Placental pericyte (primary cell): ENCODE measurements at places on chromosomes 3 and 15. TPM values are rescaled to one million over a fixed set of nuclear protein-coding genes. Genes with fewer than 3 reads are reported as not detected.

Gene SERP1
- total RNA-seq: 230 and 608 TPM in 2 replicates

Gene ATP8B4
- total RNA-seq: 2.7 and 5.3 TPM in 2 replicates

Gene KBTBD8
- 9.2 and 16.2 TPM in 2 replicates for total RNA-seq

Gene PIK3R4
- 20.4 and 37.2 TPM in 2 replicates for total RNA-seq

Gene CRYGS
- 1.3 TPM in 2 replicates for total RNA-seq

Gene CCDC54
- total RNA-seq: not detected in 2 replicates

Gene KLHL25
- total RNA-seq: 3.9 and 6.2 TPM in 2 replicates

Gene ZNF80
- total RNA-seq: not detected in 2 replicates

Gene RIOX2
- 24.1 and 35.6 TPM in 2 replicates for total RNA-seq

Gene LSG1
- 45.1 and 52.4 TPM in 2 replicates for total RNA-seq

Gene SIDT1
- not detected in 2 replicates for total RNA-seq

Gene MYRIP
- not detected in 2 replicates for total RNA-seq

Gene TNFSF10
- total RNA-seq: 0.22 and 0.43 TPM in 2 replicates

Gene TRPC1
- 12.5 and 27.2 TPM in 2 replicates for total RNA-seq

Gene RAB43
- 21.4 and 38.2 TPM in 2 replicates for total RNA-seq

Gene ACTC1
- total RNA-seq: under 0.01 and 1.4 TPM in 2 replicates

Gene IL17RC
- 43.4 and 46.4 TPM in 2 replicates for total RNA-seq

Gene CPLX3
- not detected in 2 replicates for total RNA-seq

Gene C3orf52
- 11.6 and 18.0 TPM in 2 replicates for total RNA-seq

Gene CHL1
- total RNA-seq: not detected in 2 replicates

Gene HRG
- not detected in 2 replicates for total RNA-seq

Gene MAP3K13
- total RNA-seq: 10.1 and 11.7 TPM in 2 replicates

Gene OR5H2
- total RNA-seq: not detected in 2 replicates

Gene GNAT1
- total RNA-seq: not detected in 2 replicates

Gene PIERCE2
- 1.8 TPM in 1 of 2 replicates, not detected in the other for total RNA-seq

Gene SCAMP5
- 0.57 and 2.4 TPM in 2 replicates for total RNA-seq

Gene ZCWPW2
- 0.66 and 0.72 TPM in 2 replicates for total RNA-seq

Gene FILIP1L
- total RNA-seq: 35.6 and 57.3 TPM in 2 replicates

Gene ITGB5
- 247 and 383 TPM in 2 replicates for total RNA-seq

Gene KCNH8
- total RNA-seq: not detected in 2 replicates

Gene NR2E3
- 0.57 TPM in 1 of 2 replicates, not detected in the other for total RNA-seq

Gene WDR49
- not detected in 2 replicates for total RNA-seq

Gene SLC30A4
- total RNA-seq: 9.8 and 11.6 TPM in 2 replicates

Gene ANKRD63
- total RNA-seq: not detected in 2 replicates

Gene ZNF660
- 1.7 and 1.8 TPM in 2 replicates for total RNA-seq

Gene GYG1
- total RNA-seq: 31.1 TPM in 2 replicates

Gene ABHD2
- total RNA-seq: 36.1 and 113 TPM in 2 replicates

Gene TEX264
- total RNA-seq: 42.1 and 51.4 TPM in 2 replicates

Gene ZBED2
- 0.14 TPM in 1 of 2 replicates, not detected in the other for total RNA-seq

Gene ZBTB20
- 12.3 and 23.6 TPM in 2 replicates for total RNA-seq

Gene SERPINI2
- not detected in 2 replicates for total RNA-seq

Gene TMEM41A
- 11.2 and 17.0 TPM in 2 replicates for total RNA-seq

Gene EIF3J
- total RNA-seq: 35.9 and 53.6 TPM in 2 replicates

Gene SLC51A
- not detected in 2 replicates for total RNA-seq

Gene ACAA1
- 19.0 and 20.6 TPM in 2 replicates for total RNA-seq

Gene TGM4
- not detected in 2 replicates for total RNA-seq

Gene THRB
- total RNA-seq: 0.66 and 2.3 TPM in 2 replicates

Gene PIK3CA
- total RNA-seq: 26.9 and 34.8 TPM in 2 replicates

Gene CHCHD4
- 9.2 and 11.2 TPM in 2 replicates for total RNA-seq

Gene PSMD6
- 88.6 and 105 TPM in 2 replicates for total RNA-seq
